ENCODE measurements at places on chromosomes 1 and 21.

DNA sequence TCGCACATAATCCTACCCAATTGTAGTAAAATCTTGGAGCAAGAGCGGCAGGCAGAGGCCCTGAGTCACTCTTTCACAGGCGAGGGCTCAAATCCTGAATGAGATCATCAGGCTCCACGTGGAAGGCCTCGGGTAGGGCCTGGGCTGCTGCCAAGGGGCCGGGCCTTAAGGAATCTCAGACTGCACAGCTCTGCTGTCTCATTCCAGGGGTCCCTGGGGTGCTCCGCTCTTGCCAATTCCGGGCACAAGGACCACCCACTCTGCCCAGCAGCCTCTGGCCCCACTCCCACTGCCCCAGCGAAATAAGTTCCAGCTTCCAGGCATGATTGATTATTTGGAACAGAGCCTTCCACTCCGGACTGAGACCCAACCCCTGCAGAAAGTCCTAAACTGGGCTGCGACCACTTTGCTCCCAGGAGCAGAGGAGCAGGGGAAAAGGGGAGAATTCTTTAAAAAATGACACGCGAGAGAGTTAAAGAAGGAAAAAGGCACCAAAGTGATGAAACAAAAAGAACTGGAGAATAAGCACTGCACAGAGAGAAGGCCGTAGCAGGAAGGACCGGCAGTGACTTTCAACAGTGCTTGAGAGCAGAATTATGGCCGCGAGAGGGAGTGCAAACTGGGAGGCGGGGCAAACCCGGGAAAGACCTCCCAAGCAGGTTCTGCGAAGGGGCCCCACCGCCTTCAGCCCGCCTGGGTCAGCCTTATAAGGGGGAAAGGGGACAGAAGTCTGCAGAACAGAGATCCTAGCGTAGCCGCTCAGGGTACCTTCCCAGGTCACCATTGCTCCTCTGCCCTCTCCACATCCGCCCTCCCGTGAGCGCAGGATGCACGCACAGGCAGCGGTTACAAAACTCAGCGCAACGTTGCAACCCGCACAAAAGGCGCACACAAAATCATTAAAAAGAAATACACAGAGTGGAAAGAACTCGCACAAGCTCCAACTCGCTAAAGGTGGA is 2.0 kb downstream of the ADAMTS1 start:
- H3K36me3 ChIP-seq, result peaks cover 4% of the 10 kb centered on the region
- H3K27ac ChIP-seq, result peak overlapping the region; percentile 41
- peak overlapping the region; percentile 67 for H3K4me3 ChIP-seq
- H3K27me3 ChIP-seq, result peaks cover 67% of the 10 kb centered on the region
- H3K4me1 ChIP-seq, result peaks cover 38% of the 10 kb centered on the region

- H3K4me1 ChIP-seq, result peaks cover 5% of the 10 kb centered on the region
- no peak overlapping the region for H3K27ac ChIP-seq
- H3K27me3 ChIP-seq, result peaks cover 11% of the 10 kb centered on the region
- no peaks in the 10 kb centered on the region for H3K36me3 ChIP-seq
- H3K4me3 ChIP-seq, result no peak overlapping the region
Observed at GRCh38 chr1:203168256-203168786, 7.3 kb downstream of the MYBPH start.

DNA sequence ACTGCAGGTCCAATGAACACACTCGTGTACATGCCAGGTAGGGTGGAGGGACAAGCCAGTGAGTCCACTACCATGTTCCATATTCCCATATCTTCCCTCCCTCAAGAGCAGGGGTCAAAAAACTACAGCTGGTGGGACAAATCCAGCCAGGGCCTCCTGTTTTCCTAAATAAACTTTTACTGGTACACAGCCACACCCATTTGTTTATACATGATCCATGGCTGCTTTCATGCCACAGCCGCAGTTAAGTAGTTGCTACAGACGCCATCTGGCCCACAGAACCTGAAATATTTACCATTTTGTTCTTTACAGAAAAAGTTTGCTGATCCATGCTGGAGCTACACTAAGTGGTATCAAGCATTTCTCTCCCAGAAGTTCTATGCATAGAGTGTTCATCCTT is 42.4 kb downstream of the CASQ2 start:
- no peaks in the 10 kb centered on the region for H3K36me3 ChIP-seq
- H3K4me3 ChIP-seq, result no peak overlapping the region
- DNase-seq, result no peak
- no peak overlapping the region for H3K27ac ChIP-seq

DNA sequence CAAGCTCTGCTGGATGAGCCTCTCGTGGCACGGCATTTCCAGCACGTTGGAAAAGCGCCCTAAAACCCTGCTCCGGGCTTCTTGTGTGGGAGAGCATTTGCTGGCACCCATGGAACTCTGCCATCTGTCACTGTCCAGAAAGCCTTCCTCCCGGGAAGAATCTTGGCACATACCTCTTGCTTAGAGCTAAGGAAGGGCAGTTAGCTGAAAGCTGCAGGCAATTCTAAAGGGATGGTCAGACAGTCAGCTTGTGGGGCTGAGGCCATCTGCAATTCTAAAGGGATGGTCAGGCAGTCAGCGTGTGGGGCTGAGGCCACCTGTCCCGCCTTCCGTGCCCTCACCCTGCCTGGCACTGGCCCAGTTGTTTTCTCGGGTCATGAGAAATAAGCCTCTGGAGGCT is 139.0 kb upstream of the TMEM51 start:
- no peak overlapping the region for H3K4me3 ChIP-seq
- no peak for DNase-seq
- H3K27me3 ChIP-seq, result no peaks in the 10 kb centered on the region

GRCh38 chr21:36839123-36839522 is 127.3 kb downstream of the HLCS start:
- H3K27me3 ChIP-seq, result no peaks in the 10 kb centered on the region
- no peak overlapping the region for H3K4me3 ChIP-seq
- H3K27ac ChIP-seq, result no peak overlapping the region
- DNase-seq, result no peak

DNA sequence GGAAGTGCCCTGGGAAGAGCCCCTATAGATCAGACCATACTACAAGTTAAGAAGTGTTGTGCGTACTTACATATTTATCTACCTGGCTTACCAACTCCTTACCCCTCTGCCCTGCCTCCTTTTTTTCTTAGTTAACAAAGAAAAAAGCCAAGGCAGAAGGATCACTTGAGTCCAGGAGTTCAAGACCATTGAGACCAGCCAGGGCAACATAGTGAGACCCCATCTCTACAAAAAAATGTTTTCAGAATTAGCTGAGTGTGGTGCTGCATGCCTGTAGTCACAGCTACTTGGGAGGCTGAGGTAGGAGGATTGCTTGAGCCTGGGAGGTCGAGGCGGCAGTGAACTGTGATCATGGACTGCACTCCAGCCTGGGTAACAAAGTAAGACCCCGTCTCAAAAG is 1.9 kb downstream of the ZBTB8B start:
- no peak overlapping the region for H3K4me3 ChIP-seq
- peaks cover 10% of the 10 kb centered on the region for H3K4me1 ChIP-seq
- DNase-seq, result no peak
- peaks cover 45% of the 10 kb centered on the region for H3K27me3 ChIP-seq

DNA sequence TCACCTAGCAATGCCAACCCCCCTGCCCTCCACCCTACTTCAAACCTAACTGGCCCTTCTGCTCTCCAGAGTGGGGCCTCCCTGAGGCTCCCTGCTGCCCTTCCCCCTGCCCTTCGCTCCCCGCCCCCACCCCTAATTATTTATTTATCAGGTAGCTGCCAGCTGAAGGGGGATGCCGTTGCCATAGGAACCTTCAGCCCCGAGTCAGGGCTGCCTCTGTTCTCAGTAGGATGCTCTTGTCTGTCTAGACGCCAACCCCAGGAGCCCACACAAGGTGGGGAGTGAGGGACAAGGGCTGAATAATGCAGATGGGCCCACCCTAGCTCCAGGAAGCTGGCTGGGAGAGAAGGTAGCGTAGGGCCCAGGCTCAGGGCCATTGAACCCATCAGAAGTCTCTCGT is 41.1 kb downstream of the NKAIN1 start:
- no peak for DNase-seq
- no peaks in the 10 kb centered on the region for H3K36me3 ChIP-seq

GRCh38 chr1:2805801-2806430 is 4.4 kb upstream of the TTC34 start:
- DNase-seq, result no peak
- H3K4me1 ChIP-seq, result peaks cover 3% of the 10 kb centered on the region
- H3K27me3 ChIP-seq, result no peaks in the 10 kb centered on the region
- no peak overlapping the region for H3K4me3 ChIP-seq

DNA sequence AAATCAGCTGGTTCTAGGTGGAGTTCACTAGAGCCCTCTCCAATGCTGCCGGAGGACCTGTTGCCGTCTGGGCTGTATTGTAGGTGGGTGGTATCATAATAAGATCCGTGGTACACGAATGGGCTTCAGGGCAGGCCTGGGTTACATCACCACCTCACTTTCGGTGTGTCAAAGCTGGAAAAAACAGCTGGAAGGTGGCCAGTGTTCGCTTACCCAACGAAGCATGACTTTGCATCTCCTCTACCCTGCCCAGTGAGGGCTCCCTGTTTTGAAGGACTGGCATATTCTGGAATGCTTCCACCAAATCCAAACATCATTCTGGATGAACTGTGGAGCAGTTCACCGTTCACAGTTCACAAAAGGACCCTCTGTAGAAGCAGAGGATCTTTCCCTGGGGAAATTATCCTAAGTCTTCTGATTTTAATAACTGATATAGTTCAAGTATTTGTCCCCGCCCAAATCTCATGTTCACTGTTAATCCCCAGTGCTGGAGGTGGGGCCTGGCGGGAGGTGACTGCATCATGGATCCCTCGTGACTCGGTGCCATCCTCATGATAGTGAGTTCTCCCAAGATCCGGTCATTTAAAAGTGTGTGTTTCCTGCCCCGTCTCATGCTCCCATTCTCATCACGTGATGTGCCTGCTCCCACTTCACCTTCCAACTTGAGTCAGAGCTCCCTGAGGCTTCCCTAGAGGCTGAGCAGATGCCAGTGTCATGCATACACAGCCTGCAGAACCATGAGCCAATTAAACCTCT is 429.0 kb downstream of the KIF26B start:
- H3K4me3 ChIP-seq, result no peak overlapping the region
- no peaks in the 10 kb centered on the region for H3K4me1 ChIP-seq
- DNase-seq, result no peak

GRCh38 chr1:172717722-172718465 is 59.0 kb downstream of the FASLG start:
- peaks cover 22% of the 10 kb centered on the region for H3K4me1 ChIP-seq
- DNase-seq, result no peak
- H3K36me3 ChIP-seq, result peaks cover 2% of the 10 kb centered on the region
- no peak overlapping the region for H3K4me3 ChIP-seq
- peaks cover 15% of the 10 kb centered on the region for H3K27me3 ChIP-seq

Data from activated CD4-positive, alpha-beta memory T cell treated with anti-CD3 and anti-CD28 coated beads, Interleukin-2, amount 10 ng/mL, durations not matched to agents 7 days and 5 days (primary cell).